ENCODE measurements at places on chromosomes 13 and 19. TPM values are rescaled to one million over a fixed set of nuclear protein-coding genes. Genes with fewer than 3 reads are reported as not detected.
A peak's percentile ranks its signal among the peaks of the same experiment; 100 is the strongest.

The ZNF296 gene
- 0.66 TPM for total RNA-seq

DNA sequence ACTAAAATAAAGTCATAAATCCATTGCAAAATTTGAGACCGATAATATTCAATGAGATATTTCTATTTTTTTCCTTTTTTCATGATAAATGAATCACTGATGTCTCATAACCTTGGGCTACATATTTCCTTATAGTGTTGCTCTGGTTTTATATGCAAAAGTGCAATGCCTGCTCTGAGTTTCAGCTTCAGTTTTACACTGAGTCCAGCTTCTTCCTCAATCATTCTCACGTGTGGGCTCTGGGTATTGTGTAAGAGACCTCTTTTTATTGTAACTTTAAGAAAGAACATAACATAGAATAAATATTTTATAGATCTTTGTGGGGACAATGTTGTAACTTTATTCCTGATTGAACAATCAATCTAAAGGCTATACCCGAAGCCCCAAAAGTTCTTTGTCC lies 280.2 kb upstream of the EDNRB start:
- no peak for DNase-seq

The CEACAM16 gene
- not detected for total RNA-seq

DNA sequence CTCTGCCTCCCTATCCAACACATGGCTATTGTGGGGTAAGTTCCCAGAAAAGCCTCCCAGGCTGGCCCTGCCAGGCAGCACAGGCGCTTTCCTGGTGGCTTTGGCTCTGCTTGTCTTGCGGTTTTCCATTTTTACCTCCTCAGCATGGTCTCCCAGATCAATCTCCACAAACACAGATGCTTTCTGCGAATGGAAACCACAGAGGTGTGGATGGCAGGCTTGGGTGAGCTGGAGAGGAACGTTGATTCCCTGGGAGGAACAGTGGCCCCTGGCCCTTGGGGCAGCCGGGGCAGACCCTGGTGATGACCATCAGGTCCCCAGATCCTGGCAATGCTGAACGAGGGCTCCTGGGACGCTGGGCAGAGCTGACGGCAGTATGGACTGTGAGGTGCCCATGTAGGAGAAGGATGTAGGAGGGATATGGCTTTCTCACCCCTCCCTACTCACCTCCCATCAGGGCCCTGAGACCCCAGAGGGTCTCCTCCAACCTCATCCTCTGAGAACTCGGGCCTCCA lies 6.6 kb downstream of the C13orf46 start:
- no peak for DNase-seq

DNA sequence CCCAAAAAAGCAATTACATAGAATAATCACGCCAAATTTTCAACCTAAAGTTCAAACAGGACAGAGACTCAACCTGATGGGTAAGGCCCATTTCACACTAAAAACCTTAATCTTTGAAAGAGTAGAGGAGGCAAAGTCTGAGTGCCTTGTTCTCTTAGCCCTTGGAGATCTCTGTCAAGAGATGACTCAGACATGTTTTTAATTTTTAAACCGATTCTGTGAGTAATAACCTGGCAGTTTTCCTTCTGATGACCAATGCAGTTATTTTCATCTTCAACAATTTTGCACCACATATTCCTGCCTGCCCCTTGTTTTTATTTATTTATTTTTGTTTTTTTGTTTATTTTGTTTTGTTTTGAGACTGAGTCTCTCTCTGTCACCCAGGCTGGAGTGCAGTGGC lies 11.5 kb upstream of the TNFSF9 start:
- peak; percentile 77 for DNase-seq

DNA sequence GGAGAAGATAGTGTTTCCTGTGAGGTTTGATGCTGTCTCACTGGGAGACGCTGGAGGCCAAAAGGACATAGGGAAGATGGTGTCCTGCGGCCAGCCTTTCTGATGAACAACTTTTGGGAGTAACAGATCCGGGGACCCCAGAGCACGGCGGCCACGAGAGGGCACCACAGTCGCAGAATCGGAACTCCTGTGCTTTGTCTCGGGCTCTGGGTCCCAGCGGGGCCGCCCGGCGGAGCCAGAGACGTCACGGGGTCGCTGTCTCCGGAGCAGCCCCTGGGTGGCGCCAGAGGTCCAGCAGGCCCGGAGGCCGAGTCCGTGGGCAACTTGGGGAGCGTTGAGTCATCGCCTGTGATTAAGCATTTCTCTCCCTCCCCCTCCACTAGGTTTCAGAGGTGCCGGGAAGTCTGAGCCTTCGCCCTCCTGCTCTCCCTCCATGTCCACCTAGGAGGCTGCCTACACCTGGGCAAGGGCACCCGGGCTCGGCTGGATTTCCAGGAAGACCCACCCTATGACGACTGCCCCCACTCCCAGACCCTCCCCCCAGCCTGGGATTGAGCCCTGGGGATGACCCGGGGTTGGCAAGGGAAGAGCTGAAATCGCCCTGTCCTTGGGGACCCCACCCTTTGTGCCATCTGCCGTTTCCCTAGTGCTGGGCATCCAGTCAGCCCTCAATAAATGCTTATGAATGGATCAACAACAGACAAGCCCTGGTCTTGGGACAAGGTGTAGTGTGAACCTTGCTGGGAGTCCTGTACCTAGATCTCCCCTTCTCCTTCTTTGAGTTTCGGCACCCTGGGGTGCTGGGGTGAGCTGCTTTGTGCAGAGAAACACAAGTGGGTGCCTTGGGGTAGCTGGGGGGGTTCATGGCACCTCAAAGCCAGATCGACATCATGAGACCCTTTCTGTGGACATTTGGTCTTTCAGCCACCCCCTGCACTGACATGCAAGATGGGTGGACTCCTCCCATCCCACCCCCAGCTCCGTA lies 3.4 kb downstream of the NANOS3 start:
- DNase-seq: peak; percentile 94

GRCh38 chr13:60574735-60575134 lies 177.7 kb downstream of the TDRD3 start:
- no peak for DNase-seq

- DNase-seq: peak; percentile 14
Observed at GRCh38 chr13:31236211-31236786, 36.5 kb downstream of the B3GLCT start.

The TOMM40 gene
- 51.3 TPM for total RNA-seq

- DNase-seq: peak; percentile 19
Observed at GRCh38 chr19:6250024-6250615, 29.7 kb downstream of the MLLT1 start.

GRCh38 chr13:24627090-24627714 lies 53.0 kb upstream of the ATP12A start:
- DNase-seq: no peak

DNA sequence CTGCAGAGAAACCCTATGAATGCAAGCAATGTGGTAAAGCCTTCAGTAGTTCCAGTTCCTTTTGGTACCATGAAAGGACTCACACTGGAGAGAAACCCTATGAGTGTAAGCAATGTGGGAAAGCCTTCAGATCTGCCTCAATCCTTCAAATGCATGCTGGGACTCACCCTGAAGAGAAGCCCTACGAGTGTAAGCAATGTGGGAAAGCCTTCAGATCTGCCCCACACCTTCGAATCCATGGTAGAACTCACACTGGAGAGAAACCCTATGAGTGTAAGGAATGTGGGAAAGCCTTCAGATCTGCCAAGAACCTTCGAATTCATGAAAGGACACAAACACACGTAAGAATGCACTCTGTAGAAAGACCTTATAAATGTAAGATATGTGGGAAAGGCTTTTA lies 14.7 kb downstream of the ZNF763 start:
- no peak for DNase-seq

GRCh38 chr13:112929783-112930055 lies 39.3 kb upstream of the MCF2L start:
- DNase-seq: no peak

GRCh38 chr13:44079413-44080205 lies 199.9 kb downstream of the LACC1 start:
- no peak for DNase-seq

DNA sequence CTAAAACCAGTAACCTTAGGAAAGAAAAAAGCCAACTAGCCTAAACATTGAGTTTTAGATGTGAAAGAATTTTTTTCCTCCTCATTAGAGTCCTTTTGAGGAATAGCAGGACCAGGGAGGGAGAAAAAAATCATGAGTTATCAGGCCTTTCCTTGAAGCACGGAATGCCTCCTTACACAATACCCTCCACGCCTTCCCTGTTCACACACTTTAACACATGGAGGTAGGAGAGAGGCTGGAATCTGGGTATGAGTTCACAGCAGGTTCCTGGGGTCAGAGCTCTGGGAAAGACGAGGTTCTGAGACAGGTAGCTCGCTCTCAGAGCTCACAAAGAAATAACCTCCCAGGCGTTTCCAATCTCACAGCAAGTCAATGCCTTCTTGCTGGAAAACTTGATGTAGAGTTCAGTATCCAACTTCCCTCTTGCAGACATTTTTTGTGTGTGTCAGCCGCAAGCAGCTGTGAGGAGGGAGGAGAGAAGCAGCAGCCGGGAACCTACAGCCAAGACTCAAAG lies 716 bp downstream of the ZNF573 start:
- DNase-seq: peak; percentile 32

The S1PR5 gene
- total RNA-seq: 12.2 TPM

The CLEC17A gene
- total RNA-seq: not detected

DNA sequence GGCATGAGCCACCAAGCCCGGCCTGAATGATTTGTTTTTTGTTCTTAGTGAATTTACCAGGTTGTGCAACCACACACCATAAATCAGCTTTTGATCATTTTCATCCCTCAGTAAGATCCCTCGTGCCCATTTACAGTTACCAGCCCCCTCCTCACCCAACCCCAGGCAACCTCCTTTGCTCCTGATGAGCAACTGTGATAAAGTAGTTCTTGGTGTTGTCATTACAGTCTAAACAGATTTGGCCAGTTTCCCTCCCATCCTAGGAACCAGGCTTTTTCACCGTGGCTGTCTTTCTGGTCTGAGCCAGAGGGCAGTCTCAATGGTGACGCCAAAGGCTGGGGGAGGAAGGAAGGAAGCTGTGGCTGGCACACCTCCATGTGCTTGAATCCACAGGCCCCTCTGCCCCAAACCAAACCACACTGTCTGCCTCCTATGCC lies 61.2 kb upstream of the WDFY2 start:
- DNase-seq: peak; percentile 77

- peak; percentile 99 for DNase-seq
Observed at GRCh38 chr13:40060296-40061007, 405.0 kb downstream of the COG6 start.

DNA sequence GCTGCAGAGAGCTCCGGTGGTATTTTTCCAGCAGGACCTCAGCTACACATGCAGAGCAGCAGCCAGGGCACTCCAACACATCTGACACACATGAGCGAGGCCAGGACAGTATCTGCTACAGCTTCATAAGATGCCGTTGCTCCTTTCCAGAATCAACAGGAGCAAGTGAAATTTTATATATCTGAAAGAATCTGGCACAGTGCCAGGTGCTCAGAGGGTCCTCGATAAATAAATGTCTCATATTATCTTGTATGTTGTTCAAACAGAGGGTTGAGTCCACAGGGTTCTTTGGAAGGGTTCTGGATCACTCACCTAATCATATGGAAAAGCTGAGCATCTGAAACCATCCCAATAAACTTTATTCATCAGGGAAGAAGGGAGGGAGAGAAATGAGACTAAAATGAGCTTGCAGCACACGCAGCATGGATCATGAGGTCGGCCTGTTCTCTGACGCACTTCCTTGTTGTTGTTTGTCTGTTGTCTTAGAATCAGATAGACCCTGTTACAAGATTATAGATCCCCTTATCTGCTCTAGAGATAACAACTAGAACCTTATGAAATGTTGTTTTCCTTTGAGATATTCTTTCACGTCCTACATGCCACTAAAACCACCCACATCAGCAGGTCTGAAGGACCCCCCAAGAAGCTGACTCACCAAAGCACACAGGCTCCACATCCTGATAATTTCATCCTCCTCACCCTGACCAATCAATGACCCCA lies 3.2 kb upstream of the METTL21C start:
- no peak for DNase-seq

GRCh38 chr19:1468274-1468820 lies 10.7 kb downstream of the C19orf25 start:
- no peak for DNase-seq

DNA sequence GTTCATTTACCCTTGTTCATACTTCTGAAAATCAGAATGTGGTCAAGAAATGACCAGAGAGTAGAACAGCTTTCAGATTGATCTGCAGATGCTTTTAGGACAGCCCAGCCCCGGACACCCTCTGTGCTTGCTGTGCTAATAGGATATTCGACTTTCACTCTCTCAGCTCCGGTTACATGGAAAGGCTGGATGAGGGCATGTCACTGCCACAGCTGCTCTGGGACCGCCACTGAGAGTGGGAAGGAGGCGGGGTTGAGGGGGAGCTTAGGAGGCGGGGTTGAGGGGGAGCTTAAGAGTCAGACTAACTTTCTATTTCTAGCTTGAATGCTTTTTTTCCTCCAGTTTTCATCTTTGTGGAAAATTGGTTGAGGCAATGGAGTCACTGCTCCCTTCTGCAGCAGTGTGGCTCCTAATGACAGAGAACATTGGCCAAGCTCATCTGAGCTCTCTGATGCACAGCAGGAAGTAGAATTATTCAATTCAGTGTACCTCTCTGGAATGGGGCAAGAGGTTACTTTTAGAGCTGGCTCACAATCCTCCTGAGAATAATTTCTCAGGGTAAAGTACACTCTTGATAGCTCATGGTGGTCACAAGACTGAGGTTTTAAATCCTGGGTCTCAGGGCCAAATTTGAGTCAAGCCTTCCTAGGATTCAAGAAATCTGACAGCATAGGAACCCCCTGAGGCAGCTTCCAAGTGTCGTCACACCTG lies 74.6 kb upstream of the NPAS1 start:
- no peak for DNase-seq

- DNase-seq: peak; percentile 34
Observed at GRCh38 chr19:15124572-15125231, 17.5 kb downstream of the SYDE1 start.

DNA sequence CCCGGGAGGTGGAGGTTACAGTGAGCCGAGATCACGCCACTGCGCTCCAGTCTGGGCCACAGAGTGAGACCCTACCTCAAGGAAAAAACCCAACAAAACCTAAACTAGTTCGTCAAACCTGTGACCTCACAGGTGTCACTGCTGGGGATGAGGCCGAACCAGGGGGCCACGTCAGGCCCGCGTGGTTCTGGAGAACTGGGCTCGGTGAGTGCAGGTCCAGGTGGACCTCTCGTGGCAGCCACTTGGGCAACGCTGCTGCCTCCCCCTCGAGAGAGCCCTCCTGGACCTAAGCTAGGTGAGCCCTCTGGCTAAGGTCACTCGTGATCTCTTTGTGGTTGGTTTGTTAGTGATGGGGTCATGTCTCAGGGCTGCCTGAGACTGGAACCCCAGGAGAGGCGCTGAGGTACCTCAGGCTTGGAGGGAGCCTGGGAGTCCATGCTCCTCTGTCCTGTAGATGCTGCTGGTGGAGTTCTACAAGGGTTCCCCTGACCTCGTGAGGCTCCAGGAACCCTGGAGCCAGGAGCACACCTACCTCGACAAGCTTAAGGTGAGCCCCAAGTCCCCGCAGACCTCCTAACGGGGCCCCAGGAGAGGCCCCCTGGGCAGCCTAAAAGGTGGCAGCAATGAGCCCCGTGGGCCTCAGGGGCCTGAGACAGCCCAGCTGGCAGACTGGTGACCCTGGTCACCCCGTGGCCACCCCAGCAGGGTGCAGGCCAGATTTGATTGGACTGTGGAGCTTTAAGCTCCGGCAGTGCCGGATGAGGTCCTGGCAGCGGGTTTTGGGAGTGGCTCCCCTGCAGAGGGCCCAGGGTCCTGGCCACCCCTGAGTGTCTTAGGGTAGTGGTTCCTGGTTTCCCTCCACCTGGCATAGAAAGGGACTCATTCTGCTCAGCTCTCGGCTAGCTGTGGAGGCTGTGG lies 15.6 kb downstream of the MPND start:
- no peak for DNase-seq

GRCh38 chr19:3054972-3055740 lies 7.1 kb downstream of the TLE5 start:
- peak; percentile 86 for DNase-seq
